Muscle of leg (tissue), 16 donors: ENCODE measurements at places on chromosomes 2 and 18. TPM values are rescaled to one million over a fixed set of nuclear protein-coding genes. Genes with fewer than 3 reads are reported as not detected.
A peak's percentile ranks its signal among the peaks of the same experiment; 100 is the strongest.

GRCh38 chr2:157173740-157174184, 83.7 kb upstream of the GALNT5 start:
- H3K4me3 ChIP-seq, result no peak overlapping the region
- no peaks in the 10 kb centered on the region for H3K36me3 ChIP-seq
- H3K27ac ChIP-seq, result no peak overlapping the region
- H3K27me3 ChIP-seq, result no peaks in the 10 kb centered on the region
- H3K4me1 ChIP-seq, result no peaks in the 10 kb centered on the region

The RANBP2 gene
- total RNA-seq, result 45.8 TPM

The CDH7 gene
- 0.98 TPM for total RNA-seq

DNA sequence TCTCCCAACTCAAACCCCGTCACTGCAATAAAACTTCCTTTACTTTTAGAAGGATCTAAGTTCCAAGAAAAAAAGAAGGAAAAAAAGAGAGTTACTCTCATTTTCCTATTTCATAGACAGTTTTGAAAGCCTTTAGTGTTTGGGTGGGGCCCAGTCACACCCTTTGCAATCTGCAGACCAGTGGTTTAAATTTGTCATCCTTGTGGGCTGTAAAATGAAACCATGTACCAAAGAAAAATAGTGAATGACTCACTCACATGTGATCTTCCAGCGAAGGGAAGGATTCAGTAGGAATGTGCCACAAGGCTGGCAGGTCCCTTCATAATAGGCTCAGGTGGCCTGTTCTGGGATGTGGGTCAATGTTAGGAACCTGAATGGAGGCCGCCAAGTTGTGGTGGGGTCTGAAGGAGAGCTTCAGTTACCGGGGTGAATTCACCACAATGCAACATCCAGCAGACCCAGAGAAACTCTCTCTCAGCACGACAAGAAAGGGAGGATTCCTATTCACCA, 28.3 kb downstream of the ANXA4 start:
- H3K27me3 ChIP-seq, result no peaks in the 10 kb centered on the region
- no peaks in the 10 kb centered on the region for H3K36me3 ChIP-seq
- H3K4me3 ChIP-seq, result no peak overlapping the region
- H3K27ac ChIP-seq, result peak overlapping the region; percentile 45
- H3K4me1 ChIP-seq, result peaks cover 21% of the 10 kb centered on the region

The PPM1G gene
- total RNA-seq, result 39.0 TPM

The PCARE gene
- total RNA-seq, result 0.09 TPM
